ENCODE measurements at places on chromosomes 6 and 20. TPM values are rescaled to one million over a fixed set of nuclear protein-coding genes. Genes with fewer than 3 reads are reported as not detected.

DNA sequence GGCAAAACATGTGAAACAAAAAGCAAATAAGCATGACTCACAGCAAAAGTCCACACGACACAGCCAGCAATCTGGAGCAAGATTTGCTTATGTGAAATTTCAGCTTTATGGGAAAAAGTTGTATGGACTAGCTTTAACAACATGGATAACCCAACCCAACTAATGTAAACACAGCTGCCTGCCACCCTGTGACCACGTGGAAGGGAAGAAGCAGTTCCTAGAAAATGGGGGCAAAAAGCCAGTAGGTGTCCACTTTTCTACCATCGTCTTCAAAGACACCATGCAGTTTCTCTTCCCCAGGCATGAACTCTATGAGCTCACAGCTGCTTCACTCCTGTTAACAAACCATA is 425.4 kb upstream of the RNF217 start:
- H3K4me3 ChIP-seq: no peak overlapping the region
- H3K4me1 ChIP-seq: no peaks in the 10 kb centered on the region
- H3K36me3 ChIP-seq: no peaks in the 10 kb centered on the region
- H3K27me3 ChIP-seq: no peaks in the 10 kb centered on the region
- no peak for DNase-seq

Gene VWA7
- 3.4 TPM for total RNA-seq

Gene GLP1R
- 0.77 TPM for total RNA-seq

Gene SLC22A3
- total RNA-seq: not detected

Gene DEFB125
- total RNA-seq: not detected

Data from activated T-cell treated with anti-CD3 and anti-CD28 coated beads, Interleukin-2, amount 50 U/mL, for 72 hours (primary cell).